ENCODE measurements at places on chromosomes 12 and 14.

DNA sequence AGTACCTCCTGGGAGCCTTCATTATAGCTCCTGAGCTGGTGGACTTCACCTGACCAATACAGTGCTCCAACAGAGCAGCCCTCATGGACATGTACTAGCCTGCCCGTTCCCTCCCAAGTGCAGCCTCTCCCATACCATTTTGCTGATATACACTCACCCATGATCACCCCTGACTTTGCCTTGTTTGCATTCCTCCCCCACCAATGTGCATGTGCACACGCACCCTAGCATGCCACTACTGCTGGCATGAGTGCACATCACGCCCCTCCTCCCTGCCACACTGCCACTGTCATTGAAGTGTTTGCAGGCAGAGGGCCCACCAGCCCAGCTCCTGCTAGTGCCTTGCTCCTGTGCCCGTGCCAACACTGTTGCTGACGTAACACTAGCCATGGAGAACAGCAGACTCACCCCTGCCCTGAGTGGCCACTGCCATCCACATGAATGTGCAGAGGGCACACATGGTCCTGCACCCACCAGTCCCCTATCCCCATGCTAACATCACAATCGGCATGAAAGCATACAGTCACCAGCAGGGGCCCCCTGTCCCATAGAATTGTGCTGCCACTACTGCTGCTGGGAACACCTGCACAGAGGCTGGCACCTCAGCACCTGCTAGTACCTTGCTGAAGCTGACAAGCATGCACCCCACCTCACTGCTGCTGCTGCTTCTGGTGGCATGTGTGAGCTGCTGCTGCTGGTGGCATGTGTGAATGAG, 110.3 kb downstream of the SINHCAF start:
- no peak for DNase-seq

- no peak for DNase-seq
Measured at GRCh38 chr12:62653740-62654139, 187.1 kb downstream of the MON2 start.

DNA sequence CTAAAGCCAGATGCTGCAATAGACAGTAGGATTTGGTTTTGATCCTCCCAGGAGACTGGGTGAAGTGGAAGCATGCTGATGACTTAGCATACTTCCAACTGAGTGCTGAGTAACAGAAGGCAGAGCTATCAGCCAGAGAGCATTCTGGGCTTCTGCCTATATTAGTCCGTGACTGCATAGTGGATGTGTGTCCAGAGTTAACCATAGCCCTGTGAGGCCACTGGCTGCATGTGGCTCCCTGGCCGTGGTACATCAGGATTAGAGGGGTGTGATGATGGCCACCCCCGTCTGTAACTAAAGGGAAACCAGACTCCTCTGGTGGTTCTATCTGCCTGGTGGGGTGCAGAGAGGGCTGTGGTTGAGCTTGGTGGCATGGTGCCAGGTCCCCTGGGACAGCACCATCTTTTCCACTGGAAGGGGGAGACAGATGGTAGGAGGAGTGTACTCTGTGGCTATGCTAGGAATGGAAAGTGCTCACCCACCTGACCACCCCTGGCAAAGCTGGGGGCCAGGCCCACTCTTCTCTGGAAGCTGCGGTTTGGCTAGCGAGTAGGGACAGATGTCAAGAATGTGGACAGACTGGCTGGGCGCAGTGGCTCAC, 27.4 kb downstream of the ABCD4 start:
- DNase-seq: no peak

DNA sequence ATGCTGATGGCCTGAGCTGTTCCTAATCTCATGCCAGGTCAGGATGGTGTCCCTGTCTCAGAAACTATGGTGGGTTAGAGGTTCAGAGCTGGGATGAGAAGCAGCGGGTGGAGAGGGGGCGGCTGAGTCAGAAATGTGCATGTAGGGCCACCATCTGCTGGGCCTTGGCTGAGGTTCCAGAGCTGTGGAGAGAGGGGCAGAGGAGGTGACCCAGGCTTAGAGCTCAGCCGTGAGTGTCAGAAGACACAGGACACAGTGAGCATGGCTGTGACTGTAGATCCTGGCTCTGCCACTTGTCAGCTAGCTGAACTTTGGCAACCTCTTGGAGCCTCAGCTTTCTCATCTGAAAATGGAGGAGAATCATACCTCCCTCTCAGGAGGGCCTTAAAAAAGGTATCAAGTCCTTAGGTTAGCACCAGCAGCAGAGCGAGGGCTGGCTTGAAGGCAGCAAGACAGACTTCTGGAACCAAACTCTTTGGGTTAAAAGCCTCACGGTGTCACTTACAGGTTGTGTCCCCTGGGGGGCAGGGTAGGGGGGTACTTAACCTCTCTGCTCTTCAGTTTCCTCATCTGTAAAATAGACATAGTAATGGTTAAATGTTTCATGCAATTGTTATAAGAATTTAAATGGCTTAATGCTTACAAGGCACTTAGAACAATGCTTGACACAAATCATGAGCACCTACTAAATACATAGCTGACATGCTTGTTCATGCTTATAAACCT, 34.8 kb downstream of the TMEM229B start:
- DNase-seq: no peak

DNA sequence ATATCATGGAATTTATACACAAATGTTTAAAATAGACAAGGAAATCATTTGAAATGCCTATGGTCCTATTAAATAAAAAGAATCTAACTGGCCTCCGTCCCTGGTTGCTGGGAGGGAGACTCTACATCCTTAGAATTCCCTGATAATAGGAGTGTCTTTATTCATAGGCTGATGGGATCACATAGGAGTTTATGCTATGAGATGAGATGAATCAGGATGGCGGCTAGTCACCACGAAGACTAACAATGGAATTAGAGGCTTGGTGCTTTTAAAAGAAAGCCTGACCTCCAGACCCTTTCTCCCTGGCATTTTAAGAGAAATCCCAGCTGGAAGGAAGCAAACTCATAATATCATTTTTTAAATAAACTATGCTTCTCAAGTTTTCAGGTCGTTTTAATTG, 69.7 kb downstream of the SEC23A start:
- no peak for DNase-seq

DNA sequence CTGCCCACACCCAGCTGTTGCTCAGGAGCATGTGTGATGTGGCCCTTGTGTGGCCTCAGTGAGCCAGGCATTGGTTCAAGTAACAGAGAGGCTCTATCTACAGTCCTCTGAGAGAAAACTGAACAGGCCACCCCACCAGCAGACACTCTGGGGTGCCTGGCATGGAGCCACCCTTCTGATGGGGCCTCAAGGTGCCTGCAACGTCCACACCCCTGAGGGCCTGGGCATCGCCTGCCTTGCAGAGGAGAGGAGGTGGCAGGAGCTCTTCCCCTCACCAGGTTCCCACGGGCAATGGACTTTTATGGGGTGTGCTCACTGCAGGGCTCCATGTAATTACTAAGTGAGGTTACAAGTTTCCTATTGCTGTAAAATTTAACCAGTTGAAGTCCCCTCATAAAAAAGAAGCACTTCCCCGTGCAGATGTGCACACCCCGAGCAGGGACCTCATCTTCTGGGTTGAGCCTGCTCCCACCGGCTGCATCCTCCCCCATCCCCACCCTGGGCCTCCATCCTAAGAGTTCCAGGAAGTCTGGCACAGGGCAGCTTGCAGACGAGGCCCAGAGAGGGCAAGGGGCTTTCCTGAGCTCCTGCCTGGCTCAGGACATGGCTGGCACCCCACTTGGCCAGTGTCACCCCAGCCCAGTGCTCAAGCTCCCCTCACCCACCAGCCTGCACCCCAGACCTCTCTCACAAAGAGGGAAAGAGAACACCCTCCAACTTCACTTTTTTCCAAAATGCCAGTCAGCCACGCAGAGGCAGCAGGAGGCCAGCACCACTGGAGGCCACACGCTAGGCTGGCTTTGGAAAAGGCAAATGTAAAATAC, 270.4 kb upstream of the RTL1 start:
- no peak for DNase-seq

GRCh38 chr14:105436891-105437722, 17.5 kb downstream of the MTA1 start:
- DNase-seq: peak; percentile 96
